ENCODE measurements at places on chromosomes 5 and 9.

DNA sequence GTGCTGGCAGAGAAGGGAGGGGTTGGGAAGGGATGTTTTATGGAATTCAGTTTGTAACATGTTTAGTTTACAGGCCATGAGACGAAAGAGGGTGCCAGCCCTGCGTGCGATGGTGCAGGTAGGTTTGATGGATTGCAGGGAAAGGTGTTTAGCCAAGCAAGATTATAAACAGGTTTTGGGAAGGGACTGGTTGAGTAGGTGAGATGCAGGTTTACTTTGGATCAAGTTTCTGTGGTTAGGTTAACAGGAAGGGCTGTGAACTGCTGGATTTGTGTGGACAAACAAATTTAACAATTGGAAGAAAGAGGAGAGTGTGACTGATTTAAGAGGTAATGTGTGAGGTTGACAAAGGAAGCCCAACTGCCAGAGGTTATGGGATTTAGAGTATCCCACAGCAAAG, 32.6 kb upstream of the GPX3 start:
- no peak for DNase-seq

GRCh38 chr5:127079994-127080491, 6.7 kb upstream of the C5orf63 start:
- DNase-seq = no peak

- no peak for DNase-seq
Observed at GRCh38 chr5:123929055-123929474, 417.1 kb downstream of the CSNK1G3 start.

DNA sequence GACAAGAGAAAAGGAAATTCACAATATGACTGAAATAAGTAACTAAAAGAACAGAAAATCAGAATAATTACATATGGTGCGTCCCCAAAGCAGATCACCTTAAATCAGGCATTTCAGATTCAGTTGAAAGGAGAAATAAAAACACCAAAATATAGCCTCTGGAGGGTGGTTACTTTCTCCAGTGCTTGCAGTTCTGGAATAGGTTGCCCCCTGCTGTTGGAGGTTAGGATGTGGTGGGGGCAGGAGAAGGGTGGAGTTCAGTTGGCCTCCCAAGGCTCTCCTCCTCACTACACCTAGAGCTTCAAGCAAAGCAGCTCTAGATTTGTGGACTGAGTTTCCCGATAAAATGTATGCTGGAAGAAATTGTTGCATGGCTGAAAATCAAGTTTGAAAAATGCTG, 338.2 kb upstream of the TLE4 start:
- DNase-seq = no peak

GRCh38 chr5:9888501-9888901, 258.4 kb upstream of the TAS2R1 start:
- DNase-seq = no peak

DNA sequence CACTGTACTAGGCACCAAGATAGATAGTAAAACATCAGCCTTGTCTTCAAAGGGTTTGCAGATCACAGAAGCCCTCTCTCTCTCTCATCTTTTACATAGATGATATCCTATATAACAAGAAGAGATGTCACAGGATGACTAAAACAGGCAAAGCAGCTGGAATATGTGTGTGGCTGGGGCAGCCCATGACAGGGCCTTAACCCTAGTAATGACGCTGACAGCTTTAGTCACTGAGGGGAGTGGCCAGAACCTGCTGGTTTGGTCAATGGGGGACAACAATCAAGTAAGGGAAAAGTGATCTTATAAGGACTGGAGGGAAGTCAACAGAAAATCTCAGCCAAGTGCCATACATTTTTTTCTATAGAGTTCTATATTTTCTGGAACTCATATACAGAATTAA, 41.9 kb upstream of the RIC1 start:
- no peak for DNase-seq

- DNase-seq = no peak
Observed at GRCh38 chr9:132672413-132672690, 2.1 kb downstream of the GTF3C4 start.

GRCh38 chr5:124889486-124889825, 143.0 kb upstream of the ZNF608 start:
- no peak for DNase-seq

- DNase-seq = no peak
Observed at GRCh38 chr9:79257790-79258351, 313.9 kb upstream of the TLE4 start.

GRCh38 chr9:24218656-24219055, 327.0 kb downstream of the IZUMO3 start:
- no peak for DNase-seq

DNA sequence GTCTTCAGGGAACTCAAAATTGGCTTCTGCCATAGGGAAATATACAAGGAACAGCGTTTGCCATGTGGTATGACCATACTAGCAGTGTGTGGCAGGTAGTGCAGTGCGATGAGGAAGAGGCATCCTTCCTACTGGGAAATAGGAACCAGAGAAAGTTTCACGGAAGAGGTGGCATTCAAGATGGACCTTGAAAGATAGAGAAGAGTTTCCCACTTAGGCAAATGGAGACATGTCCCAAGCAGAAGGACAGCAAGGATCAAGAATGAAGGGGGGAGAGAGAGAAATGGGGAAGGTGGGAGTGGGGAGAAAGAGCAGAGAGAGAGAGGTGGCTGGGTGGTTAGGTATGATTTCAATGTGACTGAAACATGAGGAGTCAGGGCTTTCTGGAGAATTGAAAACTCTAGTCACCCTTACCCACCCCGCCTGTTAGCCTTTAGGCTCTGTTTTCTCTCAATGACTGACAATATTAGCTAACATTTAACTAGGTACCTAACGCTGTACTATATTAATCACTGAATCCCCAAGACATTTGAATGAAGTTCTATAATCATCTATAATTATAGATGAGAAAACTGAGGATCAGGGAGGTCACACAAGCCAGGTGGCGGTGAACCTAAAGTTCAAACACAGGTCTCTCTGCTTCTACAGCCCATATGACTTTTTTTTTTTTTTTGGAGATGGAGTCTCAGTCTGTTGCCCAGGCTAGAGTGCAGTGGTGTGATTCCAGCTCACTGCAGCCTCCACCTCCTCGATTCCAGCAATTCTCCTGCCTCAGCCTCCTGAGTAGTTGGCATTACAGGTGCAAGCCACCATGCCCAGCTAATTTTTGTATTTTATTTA, 171.3 kb downstream of the NR3C1 start:
- DNase-seq = no peak

GRCh38 chr9:127212453-127212852, 52.1 kb upstream of the GARNL3 start:
- no peak for DNase-seq

- no peak for DNase-seq
Observed at GRCh38 chr5:159324102-159324755, 6.1 kb downstream of the IL12B start.

- DNase-seq = no peak
Observed at GRCh38 chr5:112227911-112228631, 191.0 kb downstream of the EPB41L4A start.

DNA sequence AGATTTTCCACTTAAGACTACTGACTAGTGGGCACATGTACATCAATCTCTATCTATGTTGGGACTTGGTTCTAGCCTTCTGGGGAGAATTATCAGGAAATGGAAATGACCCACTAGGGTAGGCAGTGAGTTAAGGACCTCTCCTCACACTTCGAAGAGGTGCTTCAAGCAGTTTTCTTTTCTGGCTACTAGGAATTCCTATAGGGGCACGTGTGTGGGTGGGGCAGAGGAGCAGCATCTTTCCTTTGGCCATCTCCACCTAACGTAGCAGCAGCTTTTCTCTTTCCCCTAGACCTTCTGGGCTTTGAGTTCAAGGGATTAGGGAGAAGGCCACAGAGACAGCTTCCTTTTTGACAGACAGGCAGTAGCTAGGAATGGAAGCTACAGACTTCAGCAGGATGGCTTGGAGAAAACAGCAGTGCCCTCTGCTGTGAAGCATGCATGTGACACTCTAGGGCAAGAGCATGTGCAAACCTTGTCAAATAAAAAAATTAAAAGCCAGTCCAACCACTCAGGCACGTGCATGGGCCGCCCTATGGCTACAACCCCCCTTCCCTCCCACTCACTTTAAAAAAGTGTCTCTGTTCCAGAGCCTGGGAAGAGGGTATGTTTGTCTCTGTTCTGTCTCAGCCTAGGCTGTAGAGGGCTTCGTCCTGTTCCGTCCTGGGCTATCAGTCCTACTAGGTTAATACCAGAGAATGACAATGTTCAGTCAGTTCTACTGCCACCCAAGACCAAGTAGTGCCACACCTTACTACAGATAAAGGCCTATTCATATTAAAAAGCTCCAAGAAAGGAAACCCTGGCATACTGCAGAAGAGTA, 8.7 kb upstream of the GFRA3 start:
- no peak for DNase-seq

- no peak for DNase-seq
Observed at GRCh38 chr5:128844354-128844923, 120.8 kb upstream of the SLC27A6 start.

DNA sequence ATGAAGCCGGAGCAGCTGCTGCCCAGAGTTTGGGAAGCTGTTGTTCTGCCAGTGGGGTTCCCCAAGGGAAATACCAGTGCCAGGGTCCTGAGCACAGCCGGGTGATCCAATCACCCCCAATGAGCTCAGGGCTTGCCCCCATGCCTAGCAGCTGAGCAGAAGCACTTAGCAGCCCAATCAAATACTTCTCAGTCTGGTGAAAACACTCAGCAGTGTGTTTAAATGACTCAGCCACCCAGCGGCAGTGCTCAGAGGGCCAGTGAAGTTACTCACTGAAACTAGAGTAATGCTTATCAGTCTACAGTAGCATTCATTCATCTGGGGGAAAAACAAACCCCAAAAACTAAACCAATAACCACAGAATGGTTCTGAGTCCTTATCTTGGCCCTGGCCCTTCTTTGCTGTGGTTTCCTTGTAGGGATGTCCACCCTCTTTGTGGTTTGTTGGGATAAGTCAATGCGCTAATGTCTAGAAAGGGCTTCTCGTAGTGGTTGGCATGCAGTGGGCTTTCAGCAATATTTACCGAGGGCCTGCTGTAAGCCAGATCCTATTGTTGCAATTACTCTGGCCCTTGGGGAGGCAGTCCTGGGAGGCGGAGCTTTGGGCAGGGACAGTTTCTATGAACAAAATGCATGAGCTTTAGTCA, 43.1 kb downstream of the LHX2 start:
- DNase-seq = no peak

- no peak for DNase-seq
Observed at GRCh38 chr9:111037708-111038330, 451 bp downstream of the LPAR1 start.

- DNase-seq = no peak
Observed at GRCh38 chr9:103203172-103203571, 208.0 kb downstream of the CYLC2 start.

- DNase-seq = no peak
Observed at GRCh38 chr9:95757439-95757838, 118.1 kb upstream of the ERCC6L2 start.

DNA sequence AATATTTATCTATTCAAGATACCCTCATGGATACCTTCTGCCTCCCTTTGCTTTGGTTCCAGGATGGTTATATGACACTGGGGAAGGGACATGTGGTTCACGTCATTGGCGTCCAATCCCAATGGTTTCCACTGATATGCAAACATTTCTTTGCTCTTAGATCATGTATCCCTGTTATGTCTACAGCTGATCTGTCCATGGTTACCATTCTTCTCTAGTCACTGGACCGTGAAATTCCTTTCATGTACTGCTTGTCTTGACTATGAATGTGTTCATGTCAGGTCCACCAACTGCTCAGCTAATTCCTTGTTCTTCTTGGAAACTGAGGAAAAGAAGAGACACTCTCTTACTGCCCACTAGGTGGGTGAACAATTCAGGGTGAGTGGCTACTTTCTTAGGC, 391.1 kb upstream of the ZNF608 start:
- DNase-seq = no peak

Data from CD8-positive, alpha-beta memory T cell (primary cell).